ENCODE measurements at places on chromosomes 13 and 19.

GRCh38 chr19:30882411-30883005 is 466.7 kb downstream of the TSHZ3 start:
- DNase-seq = no peak

GRCh38 chr13:79508224-79508961 is 27.4 kb downstream of the NDFIP2 start:
- DNase-seq = no peak

- peak; percentile 93 for DNase-seq
These were observed 4.9 kb downstream of the ARHGEF1 start for GRCh38 chr19:41887711-41888382.

DNA sequence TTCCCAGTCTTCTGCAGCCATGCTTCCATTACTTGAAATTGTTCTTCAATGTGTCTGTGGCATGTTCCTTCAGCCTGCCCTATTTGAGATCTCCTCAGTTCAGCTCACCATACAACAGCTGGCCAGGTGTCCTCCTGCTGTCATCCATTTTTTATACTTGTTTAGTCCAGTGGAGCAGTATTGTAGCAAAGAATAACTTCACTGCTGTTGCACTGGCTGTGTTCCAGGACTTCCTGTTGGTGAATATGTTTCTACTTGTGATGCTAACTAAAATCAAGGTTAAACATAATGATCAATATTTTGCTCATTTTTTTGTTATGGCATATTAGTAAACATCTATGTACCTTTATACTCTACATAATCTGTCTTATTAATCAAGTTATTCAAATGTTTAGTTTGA is 1394.1 kb downstream of the PCDH9 start:
- no peak for DNase-seq

DNA sequence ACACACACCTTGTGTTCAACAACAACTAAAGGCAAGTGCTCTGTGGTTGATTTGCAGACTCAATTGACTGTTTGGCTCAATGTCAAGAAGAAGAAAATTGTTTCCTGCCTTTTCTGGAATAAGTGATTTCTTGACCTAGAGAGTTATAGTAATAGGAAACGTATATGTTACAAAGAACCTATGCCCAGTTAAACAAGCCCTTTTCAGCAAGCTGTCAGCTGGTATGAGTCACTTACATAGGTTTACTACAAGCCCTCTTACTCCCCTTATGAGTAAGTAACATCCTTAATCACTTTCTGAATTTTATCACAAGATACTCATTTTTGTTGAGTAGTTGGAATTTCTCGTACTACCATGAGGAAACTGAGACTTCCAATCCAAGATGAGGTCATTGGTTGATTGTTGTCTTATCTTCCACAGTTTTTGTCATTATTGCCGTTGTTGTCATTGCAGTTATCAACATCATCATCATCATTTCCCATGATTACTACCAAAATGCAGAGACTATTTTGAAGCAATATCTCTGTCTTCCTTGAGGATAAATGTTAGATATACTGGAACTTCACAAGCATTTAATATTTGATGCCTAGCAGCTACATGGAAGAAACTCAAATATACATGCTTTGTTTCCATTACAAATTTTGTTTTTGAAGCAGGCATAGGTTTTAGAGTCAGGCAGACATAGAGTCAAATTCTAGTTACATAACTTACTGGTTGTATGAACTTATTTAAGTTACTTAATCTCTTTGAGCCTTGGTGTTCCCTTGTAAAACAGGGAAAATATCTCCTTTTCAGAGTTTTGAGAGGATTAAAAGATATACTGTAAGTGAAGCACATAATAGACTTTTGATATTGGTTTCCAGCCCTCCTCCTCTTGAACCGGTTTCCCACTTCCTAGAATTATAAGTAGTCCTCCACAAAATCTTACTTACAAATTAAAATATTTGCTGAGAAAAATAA is 106.0 kb downstream of the RAP2A start:
- DNase-seq = no peak

DNA sequence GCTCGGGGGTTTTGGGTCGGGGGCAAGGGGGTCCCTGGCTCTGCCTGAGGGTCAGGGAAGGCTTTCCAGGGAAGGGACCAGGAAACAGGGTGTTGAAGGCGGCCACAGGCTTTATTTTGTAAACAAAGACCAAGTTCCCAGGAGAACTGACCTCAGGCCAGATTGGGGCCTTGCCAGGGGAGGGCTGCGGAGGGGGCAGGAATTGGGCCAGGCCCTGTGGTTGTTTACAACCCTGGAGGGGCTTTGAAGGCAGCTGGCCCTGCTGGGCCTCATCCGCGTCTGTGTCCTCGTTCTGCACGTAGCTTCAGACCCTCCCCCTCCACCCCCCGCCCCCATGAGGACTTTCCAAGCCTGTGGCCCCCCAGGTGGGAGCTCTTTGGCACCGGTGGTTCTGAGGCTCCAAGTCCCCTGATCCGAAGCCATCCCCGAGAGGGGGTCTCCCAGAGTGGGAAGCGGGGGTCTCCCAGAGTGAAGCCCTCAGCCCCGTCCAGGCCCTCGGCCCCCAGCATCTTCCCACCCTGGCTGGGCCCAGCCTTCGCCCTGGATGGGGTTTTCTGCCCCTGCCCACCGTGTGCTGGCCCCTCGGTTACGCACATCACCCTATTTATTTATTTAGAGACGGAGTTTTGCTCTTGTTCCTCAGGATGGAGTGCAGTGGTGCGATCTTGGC is 13.5 kb upstream of the BSG start:
- no peak for DNase-seq

DNA sequence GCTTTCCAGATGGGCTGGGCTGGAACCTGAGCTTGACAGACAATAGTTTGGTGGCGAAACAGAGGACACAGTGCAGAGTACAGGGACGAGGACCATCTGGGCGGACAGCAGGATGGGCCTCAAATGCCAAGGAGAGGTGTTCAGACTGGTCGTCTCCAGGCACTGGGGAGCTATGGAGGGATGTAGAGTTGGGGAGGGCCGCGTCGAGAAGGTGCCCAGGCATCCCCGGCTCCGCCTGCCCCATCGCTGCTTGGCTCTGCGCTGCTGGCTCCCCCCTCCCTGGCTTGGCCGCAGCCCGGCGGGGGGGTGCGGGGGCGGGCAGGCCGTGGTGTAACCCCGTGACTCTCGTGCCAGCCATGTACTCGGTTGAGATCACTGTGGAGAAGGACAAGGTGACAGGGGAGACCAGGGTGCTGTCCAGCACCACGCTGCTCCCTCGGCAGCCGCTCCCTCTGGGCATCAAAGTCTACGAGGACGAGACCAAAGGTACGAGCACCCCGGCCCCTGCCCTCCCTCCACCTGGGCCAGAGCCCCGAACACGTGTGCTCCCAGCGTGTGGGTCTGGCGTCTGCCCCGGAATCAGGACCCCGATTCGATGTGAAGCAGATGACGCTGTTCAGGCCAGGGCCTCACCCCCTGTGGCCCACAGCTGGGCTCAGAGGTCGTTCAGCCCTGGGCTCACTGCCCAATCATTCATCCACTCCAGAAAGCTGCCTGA is 10.8 kb upstream of the MISP start:
- DNase-seq = no peak

- DNase-seq = peak; percentile 91
These were observed at the start of gene ABCC4 for GRCh38 chr13:95301183-95301967. Gene ABCC4 (minus strand): TSS chr13:95301451. CDS start chr13:95301314, 137 bp downstream.

- peak; percentile 43 for DNase-seq
These were observed 18.7 kb upstream of the ZNF888 start for GRCh38 chr19:52941941-52942385.

- no peak for DNase-seq
These were observed 813.6 kb upstream of the MIR17HG start for GRCh38 chr13:90533866-90534265.

DNA sequence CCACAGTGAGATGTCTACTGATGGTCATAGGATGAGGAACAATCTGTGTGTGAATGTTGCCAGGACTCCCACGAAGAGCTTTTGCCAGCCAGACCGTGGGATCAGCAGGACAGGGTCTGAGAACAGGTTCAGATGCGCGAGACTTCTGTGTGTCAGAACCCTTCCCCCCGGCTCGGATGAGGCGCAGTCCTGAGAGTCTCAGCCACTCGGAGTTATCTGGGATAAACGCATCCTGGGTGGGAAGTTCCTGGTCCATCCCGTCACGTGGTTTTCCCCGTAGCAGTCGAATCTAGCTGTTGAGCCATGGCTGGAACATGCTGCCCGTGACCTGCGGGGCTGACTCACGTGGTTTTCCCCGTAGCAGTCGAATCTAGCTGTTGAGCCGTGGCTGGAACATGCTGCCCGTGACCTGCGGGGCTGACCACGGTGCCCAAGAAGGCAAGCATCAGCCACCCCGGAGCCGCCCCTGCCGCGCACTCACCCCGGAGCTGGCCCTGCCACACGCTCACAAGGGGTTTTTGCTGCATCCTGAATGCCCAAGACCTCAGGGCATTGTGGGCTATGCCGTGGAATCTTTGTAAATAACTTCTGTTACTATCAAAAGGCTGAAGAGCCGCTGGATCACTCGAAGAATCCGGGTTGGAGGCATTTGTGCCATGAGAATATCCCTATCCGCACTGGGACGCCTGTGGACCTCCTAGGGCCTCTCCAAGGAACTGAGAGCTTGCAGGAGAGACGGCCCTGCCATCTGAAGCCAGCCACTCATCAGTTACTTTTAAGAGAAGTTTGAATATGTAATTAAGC is 130.8 kb upstream of the MCF2L start:
- no peak for DNase-seq

- no peak for DNase-seq
These were observed 6.5 kb downstream of the KCNN4 start for GRCh38 chr19:43774103-43774939.
